GDM1 (cell line): ENCODE measurements at places on chromosomes 13 and 19.
A peak's percentile ranks its signal among the peaks of the same experiment; 100 is the strongest.

DNA sequence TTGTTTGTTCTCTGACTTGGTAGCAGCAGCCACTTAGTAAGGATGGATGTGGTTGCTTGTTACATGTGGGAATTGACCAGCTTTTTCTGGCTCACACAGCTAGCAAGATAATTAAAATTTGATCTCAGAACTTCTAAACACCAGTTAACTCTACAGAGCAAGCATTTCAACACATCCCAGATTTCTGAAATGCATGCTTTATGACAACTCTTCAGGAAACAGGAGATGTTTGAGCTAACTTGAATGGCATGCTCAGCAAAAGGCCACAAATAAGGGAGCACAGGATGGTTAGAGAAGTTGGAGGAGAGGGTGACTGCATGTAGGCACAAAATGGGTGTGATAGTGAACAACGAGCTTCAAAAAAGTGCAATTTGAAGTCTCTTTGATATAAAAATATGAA is 167.1 kb upstream of the SPRY2 start:
- DNase-seq, result no peak

DNA sequence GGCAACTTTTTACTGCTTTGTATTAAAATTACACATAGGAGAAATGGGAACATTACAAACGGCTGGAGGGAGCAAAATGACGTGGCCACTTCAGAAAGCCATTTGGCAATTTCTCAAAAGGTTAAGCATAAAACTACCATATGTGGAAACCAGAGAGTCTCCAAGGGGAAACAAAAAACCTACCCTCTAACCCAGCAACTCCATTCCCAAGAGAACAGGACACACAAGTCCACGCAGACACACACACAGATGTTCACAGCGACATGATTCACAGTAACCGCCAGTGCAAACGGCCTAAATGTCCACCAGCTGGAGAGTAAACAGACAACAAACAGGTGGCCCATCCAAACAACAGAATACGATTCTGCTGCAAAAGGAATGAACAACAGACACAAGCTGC is 37.2 kb downstream of the STK24 start:
- no peak for DNase-seq

- DNase-seq, result no peak
Measured at GRCh38 chr13:30846866-30847265, 59.2 kb upstream of the MEDAG start.

GRCh38 chr19:49690656-49691242 is at the start of gene CPT1C:
TSS of gene CPT1C (plus strand) at chr19:49691116. CDS start at chr19:49692253, 1,137 bp downstream.
- no peak for DNase-seq

DNA sequence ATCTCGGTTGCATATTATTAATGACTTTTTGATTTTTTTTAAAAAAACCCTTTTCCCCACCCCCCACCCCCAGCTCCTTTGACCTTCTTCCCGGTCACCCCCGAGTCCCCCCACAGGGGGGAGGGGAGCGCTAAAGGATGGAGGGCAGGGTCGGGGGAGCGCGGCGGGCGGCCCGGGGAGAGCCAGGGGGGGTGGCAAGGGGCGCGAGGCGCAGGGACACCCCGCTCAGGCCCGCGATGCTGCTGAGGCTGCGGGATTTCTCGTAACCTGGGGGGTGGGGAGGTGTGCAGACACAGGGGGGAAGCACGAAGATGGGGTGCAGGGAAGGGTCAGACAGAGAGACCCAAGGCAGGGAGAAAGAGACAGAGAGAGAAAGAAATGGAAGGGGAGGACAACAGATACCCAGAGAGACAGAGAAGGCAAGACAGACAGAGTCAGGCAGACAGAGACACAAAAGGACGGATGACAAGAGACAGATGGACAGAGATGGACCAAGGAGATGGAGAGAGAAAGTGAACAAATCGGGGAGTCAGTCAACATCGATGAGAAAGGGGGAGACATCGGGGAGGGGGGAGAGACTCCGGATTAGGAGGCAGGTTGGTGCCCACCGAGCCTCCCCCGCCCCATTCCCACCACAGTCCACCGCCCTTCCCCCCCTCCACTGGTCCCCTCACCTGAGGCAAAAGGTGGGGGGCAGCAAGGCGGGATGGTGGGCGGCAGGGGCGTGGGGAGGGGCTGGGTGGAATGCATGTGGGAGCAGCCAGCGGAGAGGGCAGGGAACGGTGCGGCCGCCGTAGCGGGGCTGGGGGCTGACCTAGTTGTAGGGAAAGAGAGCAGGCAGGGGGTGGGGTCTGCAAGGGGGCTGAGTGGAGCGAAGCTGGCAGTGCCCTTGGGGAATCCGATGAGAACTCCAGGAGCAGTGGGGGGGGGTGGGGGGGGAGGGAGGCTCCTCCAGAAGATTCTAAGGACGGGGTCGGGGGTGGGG is 14.2 kb downstream of the KCNC3 start:
- no peak for DNase-seq

GRCh38 chr19:45320997-45321775 is 1.5 kb downstream of the CKM start:
- DNase-seq, result no peak

- DNase-seq, result no peak
Measured at GRCh38 chr13:111551204-111551820, 230.9 kb downstream of the TEX29 start.

DNA sequence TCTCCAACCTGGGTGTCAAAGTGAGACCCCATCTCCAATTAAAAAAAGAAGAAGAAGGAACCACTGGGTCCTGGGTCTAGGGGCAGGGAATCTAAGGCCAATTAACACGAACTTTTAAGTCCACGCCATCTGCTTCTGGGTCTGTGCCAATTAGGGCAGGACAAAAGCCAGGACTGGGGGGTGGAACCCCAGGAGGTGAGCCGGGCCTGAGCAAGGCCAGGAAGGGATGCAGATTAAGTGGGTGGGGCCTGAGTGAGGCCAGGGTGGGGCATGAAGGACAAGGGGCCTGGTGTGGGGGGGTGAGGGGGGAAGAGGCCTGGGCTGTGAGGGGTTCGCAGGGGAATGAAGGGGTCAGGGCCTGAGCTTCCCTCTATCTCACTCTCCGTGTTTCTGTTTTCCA is 26.3 kb upstream of the ZNF83 start:
- no peak for DNase-seq

- DNase-seq, result no peak
Measured at GRCh38 chr19:843836-844545, 3.2 kb downstream of the PRTN3 start.

GRCh38 chr19:45863840-45864628 is at the start of gene FOXA3:
TSS of gene FOXA3 (plus strand) at chr19:45864326. CDS start at chr19:45864457, 131 bp downstream.
- no peak for DNase-seq

DNA sequence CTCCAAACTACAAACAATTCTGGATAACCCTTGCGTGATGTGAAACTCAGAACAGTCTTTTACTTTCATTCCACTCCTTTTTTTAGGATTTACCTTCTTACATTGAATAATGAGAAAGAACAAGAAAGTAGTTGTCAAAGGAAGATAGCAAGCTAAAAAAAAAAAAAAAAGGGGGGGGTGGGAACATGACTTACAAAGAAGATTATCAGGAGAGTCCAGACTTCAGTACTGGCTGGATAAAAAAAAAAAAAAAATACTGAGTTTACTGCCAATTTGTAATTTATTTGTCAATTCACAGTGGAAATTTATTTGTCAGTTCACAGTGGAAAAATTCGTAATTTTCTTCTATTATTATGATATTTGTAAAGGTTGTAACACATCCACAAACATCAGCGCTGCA is 792.4 kb upstream of the SLITRK5 start:
- DNase-seq, result no peak

DNA sequence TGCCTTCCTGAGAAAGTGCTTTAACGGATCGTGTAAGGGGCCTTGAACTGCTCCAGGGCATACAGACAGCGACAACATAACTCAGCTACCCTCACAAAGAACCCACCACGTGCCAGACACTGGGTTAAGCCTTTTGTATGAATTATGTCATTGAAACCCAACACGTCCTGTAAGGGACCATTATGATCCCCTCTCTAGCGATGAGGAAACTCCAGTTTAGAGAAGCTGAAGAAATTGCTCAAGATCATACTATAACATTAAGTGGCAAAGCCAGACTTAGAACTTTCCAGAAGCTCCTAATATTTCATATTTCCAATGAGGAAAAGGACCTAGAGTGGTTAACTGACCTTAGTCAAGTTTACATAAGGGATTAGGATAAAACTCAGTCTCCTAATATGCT is 57.0 kb upstream of the RAP2A start:
- DNase-seq, result no peak

DNA sequence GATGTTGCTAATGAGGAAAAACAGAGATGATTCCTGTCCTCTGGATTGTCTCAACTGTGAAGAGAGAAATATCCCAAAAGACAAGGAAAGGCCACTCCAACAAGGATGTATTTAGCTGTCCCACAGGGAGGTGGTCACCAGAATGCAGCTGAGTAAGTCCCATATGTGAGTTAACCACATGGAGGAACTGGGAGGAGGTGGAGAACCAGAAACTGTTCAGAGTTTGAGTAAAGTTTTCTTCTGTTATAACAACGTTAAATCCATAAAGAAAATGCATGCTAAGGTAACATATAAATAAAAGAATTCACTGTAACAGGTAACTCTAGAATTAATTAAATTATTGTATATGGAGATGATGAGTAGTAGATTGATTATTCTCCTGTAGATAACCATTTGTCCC is 5.3 kb downstream of the ZNF763 start:
- no peak for DNase-seq

- no peak for DNase-seq
Measured at GRCh38 chr19:32196690-32197420, 148.6 kb upstream of the ZNF507 start.

DNA sequence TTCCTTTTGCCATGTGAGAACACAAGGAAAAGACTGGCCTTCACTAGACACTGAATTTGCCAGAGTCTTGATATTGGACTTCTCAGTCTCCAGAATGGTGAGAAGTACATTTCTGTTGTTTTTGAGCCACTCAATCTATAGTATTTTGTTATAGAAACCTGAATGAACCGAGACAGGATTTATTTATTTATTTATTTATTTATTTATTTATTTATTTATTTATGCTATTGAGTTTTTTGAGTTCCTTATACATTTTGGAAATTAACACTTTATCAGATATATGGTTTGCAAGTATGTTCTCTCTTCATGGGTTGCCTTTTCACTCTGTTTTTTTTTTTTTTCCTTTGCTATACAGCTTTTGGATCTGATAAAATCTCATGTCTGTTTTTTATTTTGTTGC is 319.0 kb upstream of the PCDH20 start:
- DNase-seq, result no peak

- no peak for DNase-seq
Measured at GRCh38 chr19:2578391-2578890, 102.5 kb downstream of the GADD45B start.

DNA sequence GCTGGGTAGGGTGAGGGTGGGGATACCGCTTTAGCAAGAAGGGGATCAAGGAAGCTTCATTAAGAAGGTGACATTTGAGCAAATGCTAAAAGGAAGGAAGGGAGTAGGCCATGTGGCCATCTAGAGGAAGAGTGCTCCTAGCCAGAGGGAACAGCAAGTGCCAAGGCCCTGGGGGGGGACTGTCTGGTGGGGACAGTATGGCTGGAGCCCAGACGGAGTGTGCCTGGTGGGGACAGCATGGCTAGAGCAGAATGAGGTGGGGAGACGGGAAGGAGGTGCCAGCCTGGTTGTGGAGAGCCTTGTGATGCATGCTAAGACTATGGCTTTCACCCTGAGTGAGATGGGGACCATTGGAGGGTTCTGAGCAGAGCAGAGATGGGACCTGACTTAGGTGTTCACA is 2.1 kb upstream of the TGFB1 start:
- peak; percentile 2 for DNase-seq

DNA sequence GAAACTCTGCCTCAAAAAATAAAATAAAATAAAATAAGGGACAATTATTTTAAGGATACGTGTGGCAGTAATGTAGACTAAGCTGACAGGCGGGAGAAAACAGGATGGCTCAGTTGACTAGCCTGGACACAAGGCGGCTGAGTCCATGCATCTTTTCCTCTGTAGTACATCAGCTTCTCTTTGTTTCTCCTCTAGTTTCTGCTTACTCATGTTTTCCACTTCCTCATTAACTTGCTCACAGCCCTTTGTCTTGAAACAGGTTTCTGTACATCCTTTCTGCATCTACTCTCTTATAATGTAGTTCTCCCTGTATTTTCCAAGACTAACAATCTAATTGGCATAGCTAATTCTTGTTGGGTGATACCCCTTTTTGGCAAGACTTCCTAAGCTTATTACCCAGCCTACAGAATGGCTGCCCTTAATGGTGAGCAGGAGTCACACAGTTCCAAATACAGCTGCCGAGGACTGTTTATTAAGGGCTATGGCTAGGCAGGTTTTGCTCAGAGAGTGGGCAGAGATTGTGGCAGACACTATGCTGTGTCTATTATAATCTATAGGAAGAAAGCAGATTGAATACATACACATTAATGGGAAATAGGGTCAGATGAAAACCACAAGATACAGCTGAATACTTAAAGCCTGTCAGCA is 58.7 kb upstream of the KLF5 start:
- DNase-seq, result peak; percentile 54

GRCh38 chr19:39111593-39112199 is 13.9 kb upstream of the PAK4 start:
- no peak for DNase-seq

- no peak for DNase-seq
Measured at GRCh38 chr13:97548711-97549110, 114.7 kb downstream of the RAP2A start.

DNA sequence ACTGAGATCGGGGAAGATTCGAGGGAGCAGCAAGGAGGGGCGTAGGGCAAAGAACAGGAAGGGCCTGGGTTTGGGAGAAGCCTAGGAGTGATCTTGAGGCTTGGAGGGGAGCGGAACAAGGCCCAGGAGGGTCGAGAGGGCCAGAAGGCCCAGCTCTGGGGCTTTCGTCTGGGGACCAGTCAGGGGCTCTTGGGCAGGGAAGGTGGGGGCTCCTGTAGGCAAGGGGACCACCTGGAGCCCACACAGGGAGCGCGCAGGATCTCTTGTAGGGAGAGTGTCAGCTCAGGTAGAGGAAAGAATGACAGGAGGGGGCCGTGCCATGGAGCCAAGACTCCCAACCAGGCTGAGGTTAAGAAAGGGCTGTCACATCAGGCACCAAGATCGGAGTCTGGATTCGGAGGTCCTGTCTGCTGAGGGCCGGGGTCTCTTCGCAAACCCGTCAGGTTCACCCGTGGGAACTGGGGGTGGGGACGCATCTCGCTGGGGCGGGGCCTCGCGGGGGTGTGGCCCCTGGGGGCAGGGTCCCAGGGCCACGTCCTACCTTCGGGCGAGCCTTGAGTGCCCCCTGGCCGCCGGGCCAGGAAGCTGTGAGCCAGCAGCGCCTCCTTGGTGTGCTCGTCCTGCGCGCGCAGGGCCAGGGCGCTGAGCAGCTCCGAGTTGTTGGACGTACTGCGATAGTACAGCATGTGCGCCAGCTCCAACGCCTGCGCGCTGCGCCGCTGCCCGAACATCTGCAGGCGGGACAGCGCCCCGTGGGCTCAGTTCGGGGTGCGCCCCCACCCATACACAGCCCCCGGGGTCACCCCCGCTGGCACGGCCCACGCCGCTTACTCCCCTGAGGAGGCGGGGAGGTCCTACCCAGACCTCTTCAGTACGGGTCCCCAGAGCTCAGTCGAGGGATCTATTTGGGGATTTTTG is 8.4 kb downstream of the EMP3 start:
- peak; percentile 95 for DNase-seq

DNA sequence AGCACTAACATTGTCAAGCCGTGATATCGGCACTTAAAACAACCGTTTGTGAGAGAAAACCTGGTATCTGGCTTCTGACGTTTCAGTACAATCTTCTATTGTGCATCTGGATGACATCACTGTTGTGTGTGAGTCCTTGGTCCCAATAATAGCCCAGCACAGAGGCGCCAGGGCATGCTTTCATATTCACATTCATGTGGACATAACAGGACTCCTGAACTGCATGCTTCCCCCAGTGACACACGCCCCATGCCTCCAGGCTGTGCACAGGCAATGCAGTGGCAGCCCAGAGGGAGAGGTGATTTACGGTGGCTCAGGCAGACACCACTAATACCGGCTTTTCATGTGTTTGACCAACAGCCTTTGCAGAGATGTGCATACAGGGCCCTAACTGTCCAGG is 58.1 kb downstream of the MRPL57 start:
- no peak for DNase-seq
